Fibroblast of skin of left quadriceps (primary cell): ENCODE measurements at places on chromosomes 3 and 15.

DNA sequence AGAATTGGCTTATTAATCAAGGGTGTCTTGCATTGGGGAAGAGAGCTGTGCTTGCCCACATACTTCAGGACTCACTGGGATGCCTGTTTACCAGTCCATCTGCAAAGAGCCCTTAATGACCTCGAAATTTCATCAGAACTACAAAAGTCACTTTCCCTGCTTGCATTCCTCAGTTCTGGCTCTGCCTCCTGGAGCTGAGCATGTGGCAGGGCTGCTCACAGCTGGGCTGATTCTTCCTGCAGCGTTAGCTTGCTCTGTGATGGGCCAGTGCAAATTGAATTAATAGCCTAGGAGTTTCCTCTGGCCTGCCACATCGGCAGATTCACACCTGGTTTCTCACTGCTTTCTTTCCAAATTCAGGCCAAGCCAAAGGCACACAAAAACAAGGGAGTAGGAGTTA is 108.9 kb downstream of the DUT start:
- DNase-seq, result peak; percentile 63

DNA sequence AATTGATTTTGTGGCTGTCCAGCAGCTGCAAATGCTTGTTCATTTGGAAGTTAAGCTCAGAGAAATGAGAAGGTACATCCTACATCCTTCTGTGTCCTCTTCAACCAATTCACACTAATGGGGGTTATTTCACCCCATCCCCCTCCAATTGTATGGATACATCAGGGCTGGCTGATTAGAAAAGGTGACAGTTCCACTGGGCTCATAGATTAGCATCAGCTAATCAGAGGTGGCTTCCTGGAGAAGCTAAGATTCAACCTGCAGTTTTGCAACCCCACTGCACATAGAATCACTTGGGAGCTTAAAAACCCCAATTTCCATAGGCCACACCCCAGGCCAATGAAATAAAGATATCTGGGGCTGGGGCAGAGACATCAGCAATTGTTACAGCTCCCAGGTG is 217.7 kb upstream of the TLE3 start:
- no peak for DNase-seq

- no peak for DNase-seq
Observed at GRCh38 chr3:196642434-196642833, 2.9 kb downstream of the NRROS start.

GRCh38 chr3:31653464-31653863 is 120.7 kb downstream of the STT3B start:
- DNase-seq, result no peak

- no peak for DNase-seq
Observed at GRCh38 chr3:136184703-136185102, 11.4 kb downstream of the MSL2 start.

GRCh38 chr3:27322634-27323033 is 46.5 kb downstream of the NEK10 start:
- DNase-seq, result no peak

DNA sequence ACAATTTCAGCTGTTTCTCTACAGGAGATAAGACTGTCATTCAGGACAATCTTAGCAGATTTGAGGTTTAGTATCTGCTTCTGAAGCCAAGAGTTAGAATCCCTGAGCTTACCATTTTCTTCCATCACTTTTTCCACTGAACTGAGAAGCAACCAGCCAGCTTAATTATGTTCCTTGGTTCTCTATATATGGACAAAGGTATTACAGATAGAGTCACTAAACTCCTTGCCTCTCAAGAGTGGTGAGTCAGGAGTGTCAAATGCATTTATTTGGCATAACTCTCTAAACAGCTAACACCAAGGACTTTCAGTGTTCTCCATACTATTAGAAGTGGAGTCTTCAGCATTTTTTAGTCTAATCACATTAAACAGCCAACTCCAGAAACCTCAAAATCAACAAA is 239.3 kb downstream of the ALCAM start:
- peak; percentile 29 for DNase-seq

DNA sequence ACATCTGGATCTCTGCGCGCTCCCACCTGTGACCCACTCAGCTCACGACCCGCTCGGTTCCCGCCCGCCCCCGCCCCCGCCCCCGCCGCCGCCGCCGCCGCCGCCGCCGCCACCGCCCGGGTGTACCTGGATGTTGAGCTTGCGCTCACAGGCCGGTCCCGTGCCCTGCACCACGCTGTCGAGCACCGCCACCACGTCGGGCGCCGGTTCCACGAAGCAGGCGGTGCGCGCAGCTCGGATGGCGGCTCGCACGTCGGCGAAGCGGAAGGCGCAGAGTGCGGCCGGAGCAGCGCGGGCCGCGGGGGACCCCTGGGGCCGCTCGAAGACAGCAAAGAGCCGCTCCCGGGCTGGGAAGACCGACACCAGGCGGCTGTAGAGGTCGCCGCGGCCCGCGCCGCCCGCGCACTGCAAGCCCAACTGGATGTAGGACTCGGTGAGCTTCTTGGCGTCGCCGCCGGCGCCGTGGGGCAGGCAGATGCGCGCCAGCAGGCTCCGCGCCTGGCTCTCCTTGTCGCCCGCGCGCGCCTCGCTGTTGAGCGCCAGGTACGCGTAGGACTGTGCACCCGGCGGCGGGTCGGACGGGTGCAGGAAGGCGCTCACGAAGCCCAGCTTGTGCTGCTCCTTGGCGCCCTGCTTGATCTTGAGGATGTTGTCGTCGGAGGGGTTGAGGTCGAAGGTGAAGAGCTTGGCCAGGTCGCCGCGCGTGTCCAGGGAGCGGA is 1.1 kb downstream of the PLXND1 start:
- no peak for DNase-seq

GRCh38 chr15:25403771-25404170 is 35.1 kb downstream of the UBE3A start:
- DNase-seq, result no peak

GRCh38 chr3:126419151-126419703 is 24.5 kb downstream of the CFAP100 start:
- DNase-seq, result no peak

DNA sequence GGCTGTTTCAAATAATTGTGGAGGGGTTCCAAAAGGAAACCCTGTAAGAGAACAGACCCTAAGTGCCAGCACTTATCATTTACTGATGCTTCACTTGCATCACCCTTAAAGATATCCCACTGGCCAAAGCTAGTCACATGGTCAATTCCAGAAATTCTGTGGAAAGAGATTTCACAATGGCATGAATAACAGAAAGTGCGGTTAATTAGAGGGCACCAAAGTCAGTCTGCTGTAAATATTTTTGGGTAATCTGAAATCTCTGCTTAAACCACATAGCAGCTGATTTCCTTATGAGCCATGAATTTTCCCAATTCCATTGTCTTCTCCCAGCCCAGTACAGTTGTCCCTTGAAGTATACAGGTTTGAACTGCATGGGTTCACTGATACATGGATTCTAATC is 346.1 kb downstream of the SI start:
- no peak for DNase-seq

- no peak for DNase-seq
Observed at GRCh38 chr3:70242297-70242882, 70.0 kb downstream of the MDFIC2 start.

GRCh38 chr3:116445311-116445841 is at the start of gene LSAMP:
TSS of gene LSAMP (minus strand) at chr3:116445487.
- DNase-seq, result peak; percentile 62

DNA sequence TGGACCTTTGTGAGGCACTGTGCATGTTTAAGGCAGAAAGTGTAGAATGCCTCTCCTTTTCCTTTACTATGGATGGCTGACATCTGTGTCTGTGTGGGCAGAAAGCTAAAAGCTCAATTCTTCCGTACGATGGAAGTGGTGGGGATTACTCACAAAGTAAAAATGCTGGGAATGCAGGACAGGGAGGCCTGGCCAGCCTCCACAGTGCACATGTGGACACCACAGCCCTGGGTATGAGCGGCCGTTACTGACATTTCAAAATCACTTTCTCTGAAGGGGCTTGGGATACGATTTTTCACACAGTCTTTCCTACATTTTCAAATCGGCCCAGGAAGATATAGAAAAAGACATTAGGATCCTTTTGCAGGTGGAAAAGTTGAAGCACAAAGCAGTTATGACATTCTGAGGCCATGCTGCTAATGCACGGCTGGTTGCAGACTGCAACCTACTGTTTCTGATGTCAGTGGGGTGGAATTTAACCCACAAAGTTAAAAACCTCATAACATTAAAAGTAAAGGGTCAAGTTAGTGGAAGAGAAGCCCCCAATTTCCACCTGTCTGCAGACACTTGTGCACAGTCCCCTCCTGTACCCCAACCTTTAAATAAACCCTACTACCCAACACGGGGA is 27.9 kb downstream of the EHD4 start:
- DNase-seq, result peak; percentile 94

DNA sequence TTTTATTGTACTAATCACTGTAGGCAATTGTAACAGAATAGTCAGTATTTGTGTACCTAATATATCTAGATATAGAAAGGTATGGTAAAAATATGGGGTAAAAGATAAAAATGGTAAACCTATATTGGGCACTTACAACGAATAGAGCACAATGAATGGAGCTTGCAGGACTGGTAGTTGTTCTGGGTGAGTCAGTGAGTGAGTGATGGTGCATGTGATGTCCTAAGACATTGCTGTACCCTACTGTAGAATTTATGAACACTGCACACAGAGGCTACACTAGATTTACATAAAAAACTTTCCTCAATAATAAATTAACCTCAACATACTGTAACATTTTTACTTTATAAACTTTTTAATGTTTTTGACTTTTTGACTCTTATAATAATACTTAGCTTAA is 274.3 kb upstream of the PPP2R3A start:
- no peak for DNase-seq

DNA sequence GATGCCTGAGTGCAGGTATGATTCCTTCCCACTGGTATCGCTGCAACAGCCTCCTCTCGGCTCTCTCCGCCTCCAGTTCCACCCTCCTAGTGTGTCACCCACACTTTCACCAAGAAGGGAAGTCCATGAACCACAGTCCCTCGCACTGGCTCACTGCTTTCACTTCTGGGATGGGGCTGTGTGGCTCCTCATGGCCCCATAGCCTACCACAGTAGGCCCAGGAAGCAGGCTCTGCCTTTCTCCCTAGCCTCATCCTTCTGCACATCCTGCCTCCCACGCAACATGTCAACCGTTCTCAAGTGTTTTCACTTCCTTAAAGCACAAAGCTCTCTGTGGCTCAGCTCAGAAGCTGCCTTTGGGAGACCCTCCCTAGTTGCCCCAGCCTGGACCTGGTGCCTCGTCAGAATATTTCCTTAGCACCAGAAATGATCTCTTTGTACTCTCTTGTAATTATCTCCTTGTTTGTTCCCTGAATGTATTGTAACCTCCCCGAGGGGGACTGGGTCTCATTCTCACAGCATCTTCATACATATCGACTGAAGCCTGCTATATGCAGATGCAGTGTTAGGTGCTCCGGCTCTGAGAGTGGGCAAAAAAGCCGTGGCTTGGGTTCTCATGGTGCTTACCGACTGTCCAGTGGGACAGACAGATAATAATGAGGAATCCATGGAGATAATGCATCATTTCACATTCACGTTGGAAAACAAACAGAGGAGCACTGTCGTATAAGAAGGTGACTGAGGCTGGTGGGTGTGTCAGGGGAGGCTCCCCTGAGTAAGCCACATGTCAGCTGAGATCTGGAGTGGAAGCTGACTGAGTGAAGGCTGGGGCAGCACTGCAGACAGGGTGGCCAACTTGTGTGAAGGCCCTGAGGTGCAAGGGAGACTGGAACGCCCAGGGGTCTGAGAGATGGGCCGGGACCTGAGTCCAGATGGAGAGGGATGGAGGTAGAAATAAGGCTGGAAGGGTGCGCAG is 107.1 kb downstream of the DGKG start:
- no peak for DNase-seq

- DNase-seq, result no peak
Observed at GRCh38 chr15:66778716-66779115, 76.7 kb downstream of the SMAD6 start.

GRCh38 chr3:99638167-99638948 is at the start of gene COL8A1:
TSS of gene COL8A1 (plus strand) at chr3:99638594. CDS start at chr3:99790683, 152,089 bp downstream.
- no peak for DNase-seq

- no peak for DNase-seq
Observed at GRCh38 chr15:60933900-60934885, 294.9 kb downstream of the RORA start.

DNA sequence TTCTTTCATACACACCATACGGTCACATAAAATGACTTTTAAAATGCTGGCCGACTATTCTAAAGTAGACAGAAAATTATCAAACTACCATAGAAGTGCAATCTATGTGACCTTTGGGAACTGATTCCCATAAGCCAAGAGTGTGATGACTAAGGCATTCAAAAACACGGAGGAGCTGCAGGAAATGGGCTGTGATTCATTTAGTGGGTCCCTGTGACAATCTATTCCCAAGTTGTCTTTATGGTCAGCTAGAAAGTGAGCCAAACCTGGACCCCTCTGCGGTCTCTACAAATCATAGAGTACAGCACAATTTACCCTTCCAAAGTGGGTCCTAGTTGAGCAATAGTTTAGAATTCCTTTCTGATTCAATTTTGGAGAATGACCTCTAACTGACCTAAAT is 251.5 kb upstream of the CBLB start:
- no peak for DNase-seq
